ENCODE measurements at places on chromosomes 3 and 15. TPM values are rescaled to one million over a fixed set of nuclear protein-coding genes. Genes with fewer than 3 reads are reported as not detected.
A peak's percentile ranks its signal among the peaks of the same experiment; 100 is the strongest.

SLC9A9 gene
- 1.1 TPM for total RNA-seq

MME gene
- total RNA-seq: 36.0 TPM

FYTTD1 gene
- total RNA-seq: 24.4 TPM

DNA sequence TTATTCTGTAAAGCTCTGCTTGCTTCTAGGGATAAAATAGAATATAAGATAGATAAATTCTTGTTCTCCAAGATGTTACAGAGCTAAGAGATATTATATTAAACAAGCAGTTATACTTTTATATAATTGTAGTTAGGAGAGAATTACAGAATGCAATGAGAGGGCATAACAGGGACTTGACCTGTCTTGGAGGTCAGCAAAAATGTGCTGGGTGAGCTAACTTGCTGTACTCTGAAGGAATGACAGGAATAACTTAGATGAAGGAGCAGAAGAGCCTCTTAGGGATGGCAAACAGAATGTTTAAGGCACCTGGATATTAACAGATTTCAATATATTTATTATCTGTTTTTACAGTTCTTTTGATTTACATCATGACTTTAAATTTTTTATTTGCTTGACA is 33.2 kb downstream of the ZNF654 start:
- no peaks in the 10 kb centered on the region for H3K36me3 ChIP-seq
- H3K27me3 ChIP-seq: no peaks in the 10 kb centered on the region
- no peak overlapping the region for H3K4me3 ChIP-seq

UBP1 gene
- 71.9 TPM for total RNA-seq

SAMD7 gene
- not detected for total RNA-seq

GRCh38 chr3:46868948-46869347 is 5.7 kb upstream of the MYL3 start:
- no peak overlapping the region for H3K27ac ChIP-seq
- H3K27me3 ChIP-seq: peaks cover 6% of the 10 kb centered on the region
- H3K36me3 ChIP-seq: no peaks in the 10 kb centered on the region

DNA sequence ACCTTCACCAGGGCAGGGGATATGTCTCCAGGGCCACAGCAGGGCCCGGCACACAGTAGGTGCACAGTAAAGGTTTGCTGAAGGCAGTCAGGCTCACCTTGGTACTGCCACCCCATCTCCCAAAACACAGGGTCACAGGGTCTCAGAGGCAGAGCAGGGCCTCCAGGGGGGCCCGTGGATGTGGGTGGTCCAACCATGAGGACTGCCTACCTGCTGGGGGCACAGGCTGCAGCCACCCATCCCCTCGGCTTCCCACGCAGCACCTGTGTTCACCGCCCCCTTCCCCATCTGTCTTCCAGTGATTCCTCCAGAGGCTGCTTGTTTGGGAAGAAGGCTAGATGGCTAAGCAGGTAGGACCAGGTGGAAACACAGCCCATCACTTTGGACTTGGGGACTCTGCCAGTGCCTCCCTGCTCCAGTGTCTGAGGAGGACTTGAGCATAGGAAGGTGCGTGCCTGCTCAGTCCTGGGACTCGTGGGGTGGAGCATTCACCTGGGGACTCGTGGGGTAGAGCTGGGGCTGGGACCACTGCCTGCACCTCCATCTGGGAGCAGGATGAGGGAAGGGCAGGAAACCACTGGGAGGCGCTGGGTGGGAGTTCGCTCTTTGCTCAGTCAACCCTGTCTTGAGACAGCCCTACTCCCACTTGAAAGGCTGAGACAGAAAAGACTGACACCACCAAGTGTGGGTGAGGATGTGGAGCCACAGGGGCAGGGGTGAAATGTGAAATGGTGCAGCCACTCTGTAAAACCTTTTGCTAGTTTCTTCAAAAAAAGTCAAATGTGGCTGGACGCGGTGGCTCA is 18.8 kb upstream of the PLXND1 start:
- no peak overlapping the region for H3K27ac ChIP-seq
- no peaks in the 10 kb centered on the region for H3K36me3 ChIP-seq
- DNase-seq: no peak
- no peaks in the 10 kb centered on the region for H3K27me3 ChIP-seq

DNA sequence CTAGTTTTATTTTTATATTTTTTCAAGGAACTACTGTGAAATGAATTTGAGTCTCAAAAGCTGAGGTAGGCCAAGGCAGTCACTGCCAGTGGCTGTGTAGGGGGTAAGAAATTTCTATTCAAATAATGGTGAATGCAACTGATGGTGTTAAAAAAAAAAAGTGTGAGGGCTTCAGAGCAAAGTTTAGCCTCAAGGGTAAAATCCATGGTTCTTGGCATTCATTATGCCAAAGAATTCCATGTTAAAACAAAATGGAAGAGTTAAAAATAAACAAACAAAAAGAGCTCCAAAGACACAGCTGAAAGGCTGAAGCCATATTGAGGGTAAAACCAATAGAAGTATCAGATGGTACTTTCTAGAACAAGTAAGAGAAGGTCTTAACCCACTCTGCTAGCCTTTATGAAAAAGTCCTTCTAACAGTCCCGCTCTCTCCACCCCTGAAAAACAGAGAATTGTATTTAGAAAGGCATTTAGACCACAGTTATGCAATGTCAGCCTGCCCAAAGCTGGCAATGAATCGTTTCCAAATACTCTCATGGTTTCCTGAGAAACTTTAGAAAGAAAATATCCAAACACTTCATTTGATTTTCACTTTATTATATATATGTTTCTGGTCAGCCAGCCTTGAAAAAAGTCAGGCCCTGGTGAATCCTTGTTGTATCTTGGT is 158.4 kb upstream of the GMNC start:
- DNase-seq: no peak
- no peaks in the 10 kb centered on the region for H3K4me1 ChIP-seq
- H3K4me3 ChIP-seq: no peak overlapping the region
- no peaks in the 10 kb centered on the region for H3K27me3 ChIP-seq

GRCh38 chr3:66856533-66856932 is 141.6 kb upstream of the KBTBD8 start:
- no peak for DNase-seq
- no peaks in the 10 kb centered on the region for H3K36me3 ChIP-seq
- H3K27me3 ChIP-seq: no peaks in the 10 kb centered on the region
- no peak overlapping the region for H3K4me3 ChIP-seq
- no peaks in the 10 kb centered on the region for H3K4me1 ChIP-seq

DNA sequence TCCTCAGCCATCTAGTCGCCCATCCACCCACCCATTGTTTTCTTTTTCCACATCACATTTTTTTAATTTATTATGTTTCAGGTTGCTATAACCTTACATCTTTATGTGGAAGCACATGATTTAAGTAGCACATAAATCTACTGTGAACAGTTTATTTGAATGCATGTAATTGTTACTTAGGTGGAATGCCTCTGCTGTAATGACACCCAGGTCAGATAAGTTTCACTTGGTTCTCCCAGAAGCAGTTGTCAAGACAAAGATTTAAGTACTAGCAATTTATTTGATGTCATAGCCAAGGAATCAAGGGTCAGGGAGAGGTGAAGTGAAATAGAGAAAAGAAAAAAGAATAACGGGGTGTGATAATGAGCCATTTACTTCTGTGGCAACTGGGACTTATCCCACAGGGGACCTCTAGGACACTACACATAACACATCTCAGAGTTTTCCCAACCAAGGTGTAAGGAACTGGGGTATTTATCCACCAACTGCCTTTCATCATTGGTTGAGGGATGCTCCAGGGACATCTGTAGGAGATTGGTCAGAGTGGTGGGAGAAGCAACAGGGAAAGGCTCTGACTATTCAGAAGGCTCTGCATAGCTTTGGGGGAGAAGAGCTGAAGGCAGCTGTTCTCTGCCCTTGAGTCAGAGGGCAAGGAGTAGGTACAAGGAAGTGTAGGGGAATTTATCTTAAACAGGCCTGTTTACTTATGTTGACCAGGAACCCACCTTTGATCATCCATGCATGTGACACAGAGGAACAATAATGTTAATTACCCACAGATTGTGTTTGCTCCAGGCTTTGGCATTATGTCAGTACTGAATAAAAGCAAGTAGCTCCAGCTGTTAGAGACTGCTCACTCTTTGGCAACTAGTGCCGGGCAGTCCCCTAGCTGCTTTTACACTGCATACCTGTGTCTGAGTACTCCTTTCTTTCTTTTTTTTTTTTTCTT is 94.8 kb downstream of the CD200R1L start:
- no peak overlapping the region for H3K4me3 ChIP-seq
- H3K27ac ChIP-seq: no peak overlapping the region
- H3K4me1 ChIP-seq: no peaks in the 10 kb centered on the region
- no peaks in the 10 kb centered on the region for H3K36me3 ChIP-seq

GRCh38 chr3:125123451-125124305 is 67.9 kb upstream of the HEG1 start:
- no peak for DNase-seq
- no peak overlapping the region for H3K27ac ChIP-seq
- H3K4me3 ChIP-seq: no peak overlapping the region

GOLGA8K gene
- 0.48 TPM for total RNA-seq

DNA sequence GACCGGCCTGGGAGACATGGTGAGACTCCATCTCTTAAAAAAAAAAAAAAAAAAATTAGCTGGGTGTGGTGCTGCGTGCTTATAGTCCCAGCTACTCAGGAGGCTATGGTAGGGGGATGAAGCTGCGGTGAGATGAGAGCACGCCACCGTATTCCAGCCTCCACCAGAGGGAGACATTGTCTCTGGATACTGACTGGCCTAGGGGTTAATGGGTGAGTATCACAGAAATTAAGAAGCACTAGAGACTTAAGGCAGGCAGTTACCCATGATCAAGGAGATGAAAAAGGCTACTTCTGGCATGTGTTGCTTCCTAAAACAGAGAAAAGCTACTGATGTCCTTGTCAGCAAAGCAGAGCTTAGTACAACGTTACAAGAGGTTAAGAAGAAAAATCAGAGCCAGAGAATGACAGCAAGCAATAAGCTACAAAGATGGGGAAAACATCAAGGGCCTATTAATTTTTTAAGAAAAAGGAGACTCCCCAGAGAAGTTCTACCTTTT is 8.6 kb downstream of the TFRC start:
- H3K36me3 ChIP-seq: peaks cover 68% of the 10 kb centered on the region
- H3K27me3 ChIP-seq: no peaks in the 10 kb centered on the region
- no peaks in the 10 kb centered on the region for H3K4me1 ChIP-seq
- H3K27ac ChIP-seq: no peak overlapping the region
- H3K4me3 ChIP-seq: no peak overlapping the region

DNA sequence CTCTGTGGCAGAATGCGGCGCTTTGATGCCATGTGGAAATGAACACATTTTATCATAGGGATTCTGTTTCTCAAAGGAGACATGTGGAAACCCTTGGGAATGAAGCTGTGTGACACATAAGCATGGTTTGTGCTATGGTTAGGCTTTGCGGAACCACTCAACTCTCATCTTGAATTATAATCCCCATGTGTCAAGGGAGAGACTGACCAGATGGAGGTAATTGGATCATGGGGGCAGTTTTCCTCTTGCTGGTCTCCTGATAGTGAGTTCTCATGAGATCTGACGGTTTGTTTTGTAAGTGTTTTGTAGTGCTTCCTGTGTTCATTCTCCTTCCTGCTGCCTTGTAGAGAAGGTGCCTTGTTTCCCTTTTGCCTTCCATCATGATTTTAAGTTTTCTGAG is 1109.2 kb upstream of the ALCAM start:
- no peak overlapping the region for H3K27ac ChIP-seq
- no peaks in the 10 kb centered on the region for H3K27me3 ChIP-seq
- H3K4me1 ChIP-seq: no peaks in the 10 kb centered on the region
- H3K36me3 ChIP-seq: no peaks in the 10 kb centered on the region
- no peak for DNase-seq

DNA sequence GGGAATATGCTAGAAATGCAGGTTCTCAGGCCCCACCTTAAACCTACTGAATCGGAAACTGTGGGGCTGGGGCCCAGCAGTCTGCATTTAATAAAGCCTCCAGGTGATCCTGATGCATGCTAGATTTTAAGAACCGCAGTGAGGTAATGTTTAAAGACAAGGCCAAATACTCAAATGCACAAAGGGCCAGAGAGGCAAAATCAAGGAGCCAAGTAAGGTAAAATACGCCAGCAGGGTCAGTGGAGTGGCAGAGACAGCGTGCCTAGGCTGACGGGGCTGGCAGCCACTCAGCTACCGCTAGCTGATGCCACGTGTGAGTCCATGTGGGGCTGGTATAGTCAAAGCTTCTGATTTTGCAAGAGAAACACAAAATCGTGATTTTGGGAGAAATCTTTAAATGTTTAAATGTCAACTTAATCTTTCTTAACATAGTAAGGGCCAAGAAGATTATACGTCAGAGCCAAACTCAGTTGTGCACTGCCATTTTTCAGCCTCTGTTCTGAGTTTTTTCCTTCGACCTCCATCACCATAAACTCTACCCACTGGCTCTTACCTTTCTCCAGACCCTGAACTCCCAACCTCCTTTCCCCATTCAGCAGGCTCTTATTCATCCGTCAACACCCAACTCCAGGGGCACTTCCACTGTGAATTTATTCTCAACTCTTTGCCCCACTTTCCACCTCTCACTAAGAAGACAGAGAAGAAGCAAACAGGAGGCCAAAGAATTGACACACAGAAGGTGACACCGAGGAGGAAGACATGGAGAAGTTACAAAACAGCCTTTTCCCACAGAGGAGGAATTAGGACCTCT is 136.6 kb upstream of the RAD18 start:
- H3K4me3 ChIP-seq: no peak overlapping the region
- peaks cover 20% of the 10 kb centered on the region for H3K4me1 ChIP-seq
- no peak overlapping the region for H3K27ac ChIP-seq
- no peaks in the 10 kb centered on the region for H3K36me3 ChIP-seq

- no peak overlapping the region for H3K4me3 ChIP-seq
- no peaks in the 10 kb centered on the region for H3K27me3 ChIP-seq
- H3K27ac ChIP-seq: no peak overlapping the region
- peak; percentile 35 for DNase-seq
- H3K4me1 ChIP-seq: no peaks in the 10 kb centered on the region
- no peaks in the 10 kb centered on the region for H3K36me3 ChIP-seq
Observed at GRCh38 chr15:81068516-81068915, 65.6 kb upstream of the CFAP161 start.

- H3K27ac ChIP-seq: no peak overlapping the region
- no peaks in the 10 kb centered on the region for H3K36me3 ChIP-seq
- H3K4me3 ChIP-seq: no peak overlapping the region
Observed at GRCh38 chr3:128182656-128183055, 29.4 kb downstream of the EEFSEC start.

DNA sequence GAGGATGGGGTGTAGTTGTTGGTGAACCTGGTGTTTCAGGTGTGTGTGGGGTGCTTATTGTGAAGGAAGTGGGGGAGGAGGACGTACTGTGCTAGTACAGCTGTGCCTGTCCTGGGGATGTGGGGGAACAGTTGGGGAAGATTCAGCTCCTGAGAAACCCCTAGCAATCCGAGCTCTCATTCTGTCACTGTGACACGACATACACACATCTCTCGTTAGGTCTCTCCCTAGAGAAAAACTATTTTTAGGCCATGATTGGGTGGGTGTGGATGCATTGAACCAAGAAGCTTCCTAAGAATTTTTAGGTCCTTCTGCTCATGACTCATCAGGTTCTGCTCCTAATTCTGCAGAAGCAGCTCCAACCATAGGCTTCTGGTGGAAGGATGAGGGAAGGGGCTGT is 54.3 kb downstream of the SLC30A4 start:
- peaks cover 65% of the 10 kb centered on the region for H3K27me3 ChIP-seq
- H3K27ac ChIP-seq: no peak overlapping the region
- no peaks in the 10 kb centered on the region for H3K36me3 ChIP-seq
- no peak for DNase-seq
